HCT116 (cell line): ENCODE measurements at places on chromosomes 12 and 14. TPM values are rescaled to one million over a fixed set of nuclear protein-coding genes. Genes with fewer than 3 reads are reported as not detected.

Gene GLIPR1L1
- not detected for total RNA-seq

- DNase-seq: no peak
Measured at GRCh38 chr14:58732387-58732786, 94.6 kb downstream of the DACT1 start.

DNA sequence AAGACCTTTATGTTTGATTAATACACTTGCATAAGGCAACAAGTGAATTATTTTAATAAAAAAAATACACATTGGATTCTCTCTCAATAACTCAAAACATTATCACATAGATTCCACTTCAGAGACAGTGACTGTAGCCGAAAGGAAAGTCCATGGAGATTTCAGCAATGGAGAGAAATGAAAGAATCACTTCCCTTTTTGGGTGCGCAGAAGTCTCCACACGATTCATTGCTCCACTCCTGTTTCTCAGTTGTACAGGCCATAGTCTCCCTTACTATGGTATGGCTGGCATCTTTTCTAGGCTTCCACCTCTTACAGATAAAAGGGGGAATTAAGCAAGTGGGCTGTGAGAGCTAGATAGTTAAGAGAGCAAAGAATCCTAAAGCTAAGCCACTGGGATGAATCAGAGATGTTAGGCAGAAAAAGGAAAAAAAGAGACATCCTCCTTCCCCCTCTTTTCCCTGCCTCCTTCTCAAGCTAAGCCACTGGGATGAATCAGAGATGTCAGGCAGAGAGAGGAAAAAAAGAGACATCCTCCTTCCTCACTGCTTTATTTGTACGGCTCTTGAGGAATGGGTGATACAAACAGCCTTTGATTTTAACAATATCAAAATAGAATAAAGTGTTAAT, 16.3 kb downstream of the ST8SIA1 start:
- DNase-seq: no peak

DNA sequence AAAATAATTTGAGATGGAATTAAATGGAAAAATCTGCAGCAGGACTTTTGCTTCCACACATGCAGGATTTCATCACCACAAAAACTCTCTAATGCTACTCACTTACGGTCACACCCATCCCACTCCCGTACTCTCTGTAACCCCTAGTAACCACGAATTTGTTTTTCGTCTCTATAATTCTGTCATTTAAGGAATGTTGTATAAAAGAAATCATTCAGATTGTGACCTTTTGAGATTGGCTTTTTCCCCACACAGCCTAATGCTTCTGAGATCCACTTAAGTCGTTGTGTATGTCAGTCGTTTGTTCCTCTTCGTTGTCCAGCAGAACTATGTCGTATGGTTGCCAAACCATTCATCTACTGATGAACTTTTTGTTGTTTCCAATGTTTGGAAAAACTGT, 19.8 kb upstream of the PZP start:
- no peak for DNase-seq

- no peak for DNase-seq
Measured at GRCh38 chr12:42483521-42483790, 106.1 kb downstream of the PRICKLE1 start.

DNA sequence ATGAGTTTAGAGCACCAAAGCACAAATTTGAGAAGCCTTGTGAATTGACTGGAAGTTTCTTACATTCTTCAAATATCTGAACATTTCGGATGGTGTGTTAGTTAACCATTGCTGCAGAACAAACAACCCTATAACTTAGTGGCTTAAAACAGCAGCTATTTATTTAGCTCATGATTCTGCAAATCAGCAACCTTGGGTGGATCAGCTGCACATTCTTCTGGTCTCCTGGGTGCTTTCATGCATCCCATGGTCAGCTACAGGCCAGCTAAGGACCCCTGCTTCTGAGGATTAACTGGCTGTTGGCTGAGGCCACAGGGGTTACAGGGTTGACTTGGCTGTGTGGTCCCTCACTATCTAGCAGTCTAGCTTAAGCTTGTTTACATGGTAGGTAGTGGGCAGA, 114.0 kb upstream of the HIF1A start:
- DNase-seq: no peak

- DNase-seq: no peak
Measured at GRCh38 chr12:113403435-113404415, at the start of gene SDS. TSS of gene SDS (minus strand) at chr12:113403887. CDS start at chr12:113399708, 4,179 bp downstream.

DNA sequence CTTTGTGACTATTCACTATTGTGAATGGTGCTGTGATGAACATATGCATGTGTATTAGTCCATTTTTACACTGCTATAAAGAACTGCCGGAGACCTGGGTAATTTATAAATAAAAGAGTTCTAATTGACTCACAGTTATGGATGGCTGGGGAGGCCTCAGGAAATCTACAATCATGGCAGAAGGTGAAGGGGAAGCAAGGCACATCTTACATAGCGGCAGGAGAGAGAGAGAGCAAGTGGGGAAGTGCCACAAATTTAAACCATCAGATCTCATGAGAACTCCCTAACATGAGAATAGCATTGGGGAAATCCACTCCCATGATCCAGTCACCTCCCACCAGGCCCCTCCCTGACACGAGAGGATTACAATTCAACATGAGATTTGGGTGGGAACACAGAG, 90.8 kb downstream of the ATP23 start:
- DNase-seq: no peak

DNA sequence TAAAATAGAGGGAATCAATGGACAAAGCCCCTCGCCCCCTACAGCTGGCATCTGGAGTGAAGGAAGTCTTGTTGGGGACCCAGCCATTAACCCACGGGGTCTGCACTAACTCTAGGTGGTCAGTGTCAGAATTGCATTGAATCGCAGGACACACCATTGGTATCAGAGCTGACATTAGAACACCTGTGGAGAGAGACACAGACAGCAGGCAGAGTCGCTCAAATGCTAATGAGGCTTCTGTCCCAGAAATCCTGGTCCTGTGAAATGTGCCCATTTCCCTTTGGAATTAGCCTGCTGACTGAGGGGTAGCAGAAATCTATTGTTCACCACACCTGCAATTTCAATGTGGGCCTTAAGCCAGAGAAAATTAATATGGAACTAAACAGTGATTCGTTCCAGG, 33.0 kb downstream of the TMEM132D start:
- DNase-seq: no peak

DNA sequence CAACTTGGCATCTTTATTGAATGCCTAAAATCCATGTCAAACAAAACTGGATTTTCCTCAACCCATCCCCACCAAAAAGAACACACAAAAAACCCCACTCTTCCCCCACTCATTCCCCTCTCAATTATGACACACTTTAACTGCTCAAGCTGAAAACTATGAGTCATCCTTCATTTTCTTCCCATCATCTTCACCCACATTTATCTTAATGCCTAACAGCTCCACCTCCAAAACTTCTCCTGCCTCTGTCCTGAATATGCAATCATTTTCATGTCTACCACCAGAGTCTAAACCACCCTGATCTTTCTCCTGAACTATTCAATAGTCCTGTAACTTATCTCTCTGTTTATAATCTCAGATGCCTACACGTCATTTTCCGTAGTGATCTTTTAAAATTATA, 239.7 kb downstream of the BCAT1 start:
- no peak for DNase-seq
